ENCODE measurements at places on chromosomes 11 and 22. TPM values are rescaled to one million over a fixed set of nuclear protein-coding genes. Genes with fewer than 3 reads are reported as not detected.

- peaks cover 66% of the 10 kb centered on the region for H3K36me3 ChIP-seq
- H3K4me1 ChIP-seq, result no peaks in the 10 kb centered on the region
- no peaks in the 10 kb centered on the region for H3K27me3 ChIP-seq
- no peak overlapping the region for H3K4me3 ChIP-seq
- no peak for DNase-seq
Observed at GRCh38 chr11:12263141-12263693, 114.2 kb upstream of the PARVA start.

GRCh38 chr22:45254789-45255278, 14.1 kb upstream of the KIAA0930 start:
- DNase-seq, result no peak
- H3K4me3 ChIP-seq, result no peak overlapping the region
- no peaks in the 10 kb centered on the region for H3K4me1 ChIP-seq
- no peaks in the 10 kb centered on the region for H3K36me3 ChIP-seq

The OR8G1 gene
- not detected for total RNA-seq

The RAB30 gene
- 28.5 TPM for total RNA-seq

- peaks cover 13% of the 10 kb centered on the region for H3K4me1 ChIP-seq
- DNase-seq, result no peak
- no peaks in the 10 kb centered on the region for H3K27me3 ChIP-seq
- no peak overlapping the region for H3K27ac ChIP-seq
- H3K4me3 ChIP-seq, result no peak overlapping the region
Observed at GRCh38 chr11:123308077-123308476, 113.0 kb upstream of the CLMP start.

DNA sequence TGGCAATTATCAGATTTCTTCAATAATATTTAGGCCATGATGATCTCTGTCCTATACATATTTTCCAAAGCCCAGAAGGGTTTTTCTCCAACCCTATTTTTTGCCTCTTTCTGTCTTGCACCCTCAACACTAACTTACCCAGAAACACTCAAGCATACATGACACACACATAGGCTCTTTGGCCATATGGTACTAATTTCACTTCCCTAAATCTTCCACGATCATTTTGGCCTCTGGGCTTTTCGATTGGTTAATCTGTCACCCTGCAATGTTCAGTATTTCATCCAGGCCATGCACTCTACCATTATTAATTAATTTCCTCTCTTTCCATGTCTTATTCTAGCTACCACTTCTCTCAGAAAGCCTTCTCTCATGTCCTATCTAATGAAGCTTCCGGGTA, 59.8 kb downstream of the LUZP2 start:
- H3K4me3 ChIP-seq, result no peak overlapping the region
- H3K27ac ChIP-seq, result no peak overlapping the region
- DNase-seq, result no peak
- no peaks in the 10 kb centered on the region for H3K4me1 ChIP-seq
- no peaks in the 10 kb centered on the region for H3K36me3 ChIP-seq
- no peaks in the 10 kb centered on the region for H3K27me3 ChIP-seq

- no peaks in the 10 kb centered on the region for H3K4me1 ChIP-seq
- H3K4me3 ChIP-seq, result no peak overlapping the region
- no peaks in the 10 kb centered on the region for H3K27me3 ChIP-seq
- no peaks in the 10 kb centered on the region for H3K36me3 ChIP-seq
- no peak for DNase-seq
- H3K27ac ChIP-seq, result no peak overlapping the region
Observed at GRCh38 chr11:42253156-42253555, 793.7 kb upstream of the LRRC4C start.

DNA sequence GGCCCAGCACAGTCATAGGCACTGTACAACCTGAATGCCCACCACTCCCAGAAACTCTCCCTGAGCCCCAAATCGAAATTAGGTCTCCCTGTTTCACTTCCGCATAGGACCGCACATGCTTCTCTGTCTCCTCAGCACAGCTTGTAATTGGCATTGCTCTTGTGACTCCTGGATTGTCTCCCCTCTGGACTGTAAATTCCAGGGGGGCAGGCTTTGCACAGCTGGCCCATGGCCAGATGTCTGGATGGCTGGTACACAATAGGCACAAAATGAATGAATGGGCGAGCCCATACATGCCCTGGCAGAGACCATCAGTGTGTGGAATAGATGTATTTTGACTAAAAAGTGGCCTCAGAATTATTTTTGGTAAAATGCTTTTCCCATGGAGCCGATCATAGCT, 63.3 kb upstream of the PHF21B start:
- no peak for DNase-seq
- no peaks in the 10 kb centered on the region for H3K4me1 ChIP-seq
- no peak overlapping the region for H3K4me3 ChIP-seq
- no peak overlapping the region for H3K27ac ChIP-seq
- no peaks in the 10 kb centered on the region for H3K36me3 ChIP-seq
- peaks cover 72% of the 10 kb centered on the region for H3K27me3 ChIP-seq

GRCh38 chr11:131278472-131278871, 91.9 kb upstream of the NTM start:
- no peak overlapping the region for H3K4me3 ChIP-seq
- H3K27ac ChIP-seq, result no peak overlapping the region
- no peaks in the 10 kb centered on the region for H3K4me1 ChIP-seq
- H3K36me3 ChIP-seq, result no peaks in the 10 kb centered on the region
- no peaks in the 10 kb centered on the region for H3K27me3 ChIP-seq

DNA sequence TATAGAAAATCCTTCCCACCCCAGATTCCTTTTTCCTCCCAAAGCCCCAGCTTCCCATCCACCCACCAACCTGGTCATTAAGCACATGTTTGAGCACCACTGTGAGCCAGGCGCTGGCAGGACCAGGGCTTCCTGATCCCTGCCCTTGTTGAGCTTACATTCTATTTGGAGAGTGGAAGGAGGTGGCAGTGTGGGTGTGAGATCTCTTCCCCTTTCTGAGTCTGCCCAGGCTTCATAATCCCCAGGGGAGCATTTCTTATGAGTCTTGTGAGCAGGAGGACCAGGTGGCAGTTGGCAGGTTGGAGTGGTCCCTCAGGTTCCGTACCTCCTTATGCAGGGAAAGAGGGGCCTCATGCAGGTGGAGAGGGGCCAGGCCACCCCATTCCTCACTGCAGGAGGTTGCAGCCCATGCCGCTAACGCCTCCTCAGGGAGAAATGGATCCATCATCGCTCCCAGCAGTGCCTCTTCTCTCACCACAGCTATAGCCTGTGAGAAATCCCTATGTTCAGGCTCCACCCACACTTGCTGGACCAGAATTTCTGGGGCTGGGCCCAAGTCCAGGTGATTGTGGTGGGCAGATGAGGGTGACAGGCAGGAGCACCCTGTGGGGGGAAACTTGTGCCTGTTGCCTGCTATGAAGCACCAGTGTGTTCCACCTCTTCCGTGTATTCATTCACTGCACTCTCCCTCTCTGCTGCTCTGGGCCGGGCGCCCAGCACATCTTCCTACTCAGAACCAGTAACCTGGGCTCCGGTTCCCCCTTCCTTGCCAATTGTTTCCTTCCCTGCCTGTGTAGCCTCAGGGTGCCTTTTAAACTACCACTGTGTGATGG, 23.5 kb downstream of the UBE2L3 start:
- H3K4me1 ChIP-seq, result no peaks in the 10 kb centered on the region
- H3K4me3 ChIP-seq, result no peak overlapping the region
- H3K36me3 ChIP-seq, result peaks cover 5% of the 10 kb centered on the region
- no peak overlapping the region for H3K27ac ChIP-seq
- H3K27me3 ChIP-seq, result no peaks in the 10 kb centered on the region
- no peak for DNase-seq

The SOX6 gene
- total RNA-seq, result 5.0 TPM

DNA sequence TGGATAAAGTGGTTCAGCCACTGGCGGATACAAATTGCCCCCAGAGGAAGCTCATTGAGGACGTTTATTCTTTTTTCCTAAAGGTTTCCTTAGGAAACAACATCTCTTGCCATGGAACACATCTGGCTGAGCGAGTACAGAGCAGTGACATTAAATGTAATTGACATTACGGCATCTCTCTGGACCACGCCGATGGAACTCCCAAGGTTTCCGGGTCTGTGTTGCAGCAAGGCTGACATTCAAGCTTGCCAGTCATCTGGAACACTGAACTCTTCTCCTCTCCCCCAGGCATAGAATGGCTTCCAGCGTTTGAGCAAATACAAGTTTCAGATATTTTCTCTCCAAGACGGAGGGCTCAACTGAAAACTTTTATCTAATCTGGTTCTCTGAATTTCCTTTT, 42.1 kb downstream of the CLMP start:
- no peak overlapping the region for H3K27ac ChIP-seq
- H3K4me1 ChIP-seq, result no peaks in the 10 kb centered on the region
- DNase-seq, result no peak
- H3K4me3 ChIP-seq, result no peak overlapping the region

The C1QTNF4 gene
- total RNA-seq, result 6.7 TPM

DNA sequence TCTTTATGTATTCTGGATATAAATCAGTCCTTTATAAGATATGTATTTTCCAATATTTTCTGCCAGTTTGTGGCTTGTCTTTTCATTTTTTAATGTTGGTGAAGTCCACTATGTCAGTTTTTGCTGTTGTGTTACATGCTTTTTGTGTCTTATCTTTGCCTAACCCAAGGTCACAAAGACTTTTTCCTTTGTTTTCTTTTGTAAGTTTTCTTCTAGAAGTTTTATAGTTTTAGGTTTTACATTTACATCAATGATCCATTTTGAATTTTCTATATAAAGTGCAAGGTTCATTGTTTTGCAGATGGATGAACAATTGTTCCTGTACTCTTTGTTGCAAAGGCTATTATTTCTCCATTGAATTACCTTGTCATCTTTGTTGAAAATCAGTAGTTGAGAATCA, 69.3 kb downstream of the UVRAG start:
- no peak for DNase-seq
- no peak overlapping the region for H3K27ac ChIP-seq
- H3K4me3 ChIP-seq, result no peak overlapping the region
- H3K36me3 ChIP-seq, result no peaks in the 10 kb centered on the region

- H3K27ac ChIP-seq, result no peak overlapping the region
- H3K4me1 ChIP-seq, result peaks cover 23% of the 10 kb centered on the region
- peaks cover 41% of the 10 kb centered on the region for H3K36me3 ChIP-seq
- no peak for DNase-seq
- no peak overlapping the region for H3K4me3 ChIP-seq
- no peaks in the 10 kb centered on the region for H3K27me3 ChIP-seq
Observed at GRCh38 chr11:62127426-62127825, 3.6 kb downstream of the INCENP start.

The TRIM48 gene
- total RNA-seq, result not detected

The KCNE3 gene
- total RNA-seq, result 12.5 TPM

DNA sequence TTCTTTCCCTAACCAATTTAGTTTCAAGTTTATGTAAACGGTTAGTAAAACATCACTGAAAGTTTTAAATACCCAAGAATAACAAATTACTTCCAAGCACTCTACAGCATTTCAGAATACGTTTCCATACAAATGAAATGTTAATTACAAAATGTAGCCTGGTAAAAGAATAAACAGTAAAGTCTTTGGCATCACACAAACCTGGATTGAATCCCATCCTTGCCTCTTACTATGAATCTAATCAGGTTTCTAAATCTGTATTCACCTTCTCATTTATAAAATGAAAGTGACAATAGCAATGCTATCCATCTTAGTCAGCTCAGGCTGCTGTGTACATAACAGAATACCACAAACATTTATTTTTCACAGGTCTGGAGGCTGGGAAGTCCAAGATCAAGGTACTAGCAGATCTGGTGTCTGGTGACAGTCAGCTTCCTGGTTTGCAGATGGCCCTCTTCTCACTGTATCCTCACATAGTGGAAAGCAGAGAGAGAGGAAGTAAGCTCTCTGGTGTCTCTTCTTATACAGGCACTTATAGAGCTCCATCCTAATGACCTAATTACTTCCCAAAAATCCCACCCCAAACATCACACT, 19.2 kb downstream of the FAM168A start:
- no peak for DNase-seq
- no peak overlapping the region for H3K4me3 ChIP-seq
- no peaks in the 10 kb centered on the region for H3K27me3 ChIP-seq
- H3K36me3 ChIP-seq, result no peaks in the 10 kb centered on the region

The JAM3 gene
- 89.9 TPM for total RNA-seq

The DBX1 gene
- not detected for total RNA-seq

- no peak overlapping the region for H3K4me3 ChIP-seq
- peak overlapping the region; percentile 80 for H3K27ac ChIP-seq
- no peaks in the 10 kb centered on the region for H3K36me3 ChIP-seq
- DNase-seq, result peak; percentile 87
- H3K4me1 ChIP-seq, result peaks cover 31% of the 10 kb centered on the region
- no peaks in the 10 kb centered on the region for H3K27me3 ChIP-seq
Observed at GRCh38 chr11:5600374-5600851, 4.0 kb downstream of the TRIM6 start.

DNA sequence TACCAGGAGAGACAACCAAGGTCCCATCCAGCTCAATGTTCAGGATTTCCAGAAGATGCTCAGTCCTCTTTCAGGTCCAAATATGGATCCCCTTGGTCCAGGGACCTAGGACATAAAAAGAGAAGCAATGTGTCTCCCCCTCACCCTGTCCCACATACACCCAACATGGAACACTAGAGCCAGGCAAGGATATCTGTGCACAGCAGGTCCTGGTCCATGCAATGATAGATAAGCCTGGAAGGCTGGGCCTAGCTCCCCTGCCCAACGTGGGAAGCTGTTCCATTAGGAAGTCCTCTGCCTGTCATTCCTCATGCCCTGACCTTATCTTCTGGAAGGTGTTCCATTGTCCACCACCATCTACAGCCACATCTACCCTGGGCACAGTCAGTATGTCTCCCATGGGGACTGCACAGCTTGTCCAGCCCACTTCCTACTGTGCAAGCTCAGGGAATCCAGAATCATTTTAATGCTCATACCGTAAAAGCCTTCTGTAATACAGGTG, 1434.8 kb downstream of the TBC1D22A start:
- DNase-seq, result no peak
- H3K4me1 ChIP-seq, result no peaks in the 10 kb centered on the region
- H3K4me3 ChIP-seq, result no peak overlapping the region
- H3K27ac ChIP-seq, result no peak overlapping the region
- H3K27me3 ChIP-seq, result no peaks in the 10 kb centered on the region

- no peaks in the 10 kb centered on the region for H3K36me3 ChIP-seq
- H3K4me3 ChIP-seq, result no peak overlapping the region
- no peak for DNase-seq
- no peaks in the 10 kb centered on the region for H3K27me3 ChIP-seq
Observed at GRCh38 chr11:92296138-92296515, 71.5 kb downstream of the FAT3 start.

The CADM1 gene
- 25.2 TPM for total RNA-seq

DNA sequence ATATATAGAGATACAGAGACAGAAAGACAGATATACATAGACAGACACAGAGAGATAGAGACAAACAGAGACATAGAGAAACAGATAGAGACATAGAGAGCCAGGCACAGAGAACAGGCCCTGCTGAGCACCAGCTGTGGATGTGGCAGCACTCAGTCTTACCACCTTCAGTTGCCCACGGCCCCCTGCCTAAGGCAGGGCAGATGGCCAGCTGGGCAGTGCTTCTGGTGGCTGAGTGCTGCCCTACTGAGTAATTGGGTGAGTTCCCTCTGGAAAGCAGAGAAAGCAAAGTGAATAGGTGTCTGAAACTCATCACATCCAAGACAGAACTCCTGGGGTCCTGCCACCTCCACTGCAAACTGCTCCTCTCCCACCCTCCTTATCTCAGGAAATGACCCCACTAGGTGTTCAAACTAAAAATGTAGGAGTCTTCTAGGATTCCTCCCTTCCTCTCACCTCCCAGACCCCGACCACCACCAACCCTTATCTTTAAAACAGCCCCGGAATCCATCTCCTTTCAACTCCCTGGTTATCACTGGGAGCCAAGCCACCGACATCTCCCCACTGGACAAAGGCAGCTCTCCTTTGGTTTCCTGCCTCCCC, 27.2 kb downstream of the SYN3 start:
- H3K4me1 ChIP-seq, result no peaks in the 10 kb centered on the region
- no peaks in the 10 kb centered on the region for H3K36me3 ChIP-seq
- no peak overlapping the region for H3K27ac ChIP-seq
- no peaks in the 10 kb centered on the region for H3K27me3 ChIP-seq
- DNase-seq, result no peak
- no peak overlapping the region for H3K4me3 ChIP-seq
